ENCODE measurements at places on chromosomes 3 and 15. TPM values are rescaled to one million over a fixed set of nuclear protein-coding genes. Genes with fewer than 3 reads are reported as not detected.

DNA sequence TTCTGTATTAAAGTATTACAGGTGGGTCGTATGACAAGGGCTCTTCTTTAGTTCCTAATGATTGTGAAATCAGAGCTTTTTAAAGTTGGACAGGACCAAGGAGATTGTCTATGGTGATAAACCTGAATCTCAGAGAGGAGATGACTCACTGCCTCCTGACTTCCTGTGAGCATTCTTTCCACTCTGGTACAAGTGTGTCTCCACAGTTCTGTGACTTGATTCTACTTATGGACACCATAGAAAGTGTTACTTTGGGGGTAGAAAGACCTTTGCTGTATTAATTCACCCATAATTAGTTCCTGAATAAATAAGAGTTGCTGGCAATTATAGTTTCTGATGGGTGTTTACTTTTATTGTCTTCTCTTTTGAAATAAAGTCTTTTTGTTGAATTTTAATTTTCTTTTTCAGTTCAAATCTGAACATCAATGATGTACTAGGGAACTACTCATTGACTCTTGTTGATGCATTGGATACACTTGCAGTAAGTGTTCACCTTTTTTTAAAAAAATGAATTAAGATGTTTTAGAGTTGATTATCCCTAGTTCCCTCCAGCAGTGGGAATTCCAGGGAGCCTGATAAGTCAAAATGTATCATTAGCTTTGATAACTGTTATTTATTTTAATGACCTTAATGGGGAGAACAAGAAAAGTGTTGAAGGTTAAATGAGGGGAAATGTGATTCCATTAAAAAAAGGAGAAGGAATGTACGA is 7.4 kb downstream of the EDEM1 start:
- DNase-seq, result peak; percentile 61

DNA sequence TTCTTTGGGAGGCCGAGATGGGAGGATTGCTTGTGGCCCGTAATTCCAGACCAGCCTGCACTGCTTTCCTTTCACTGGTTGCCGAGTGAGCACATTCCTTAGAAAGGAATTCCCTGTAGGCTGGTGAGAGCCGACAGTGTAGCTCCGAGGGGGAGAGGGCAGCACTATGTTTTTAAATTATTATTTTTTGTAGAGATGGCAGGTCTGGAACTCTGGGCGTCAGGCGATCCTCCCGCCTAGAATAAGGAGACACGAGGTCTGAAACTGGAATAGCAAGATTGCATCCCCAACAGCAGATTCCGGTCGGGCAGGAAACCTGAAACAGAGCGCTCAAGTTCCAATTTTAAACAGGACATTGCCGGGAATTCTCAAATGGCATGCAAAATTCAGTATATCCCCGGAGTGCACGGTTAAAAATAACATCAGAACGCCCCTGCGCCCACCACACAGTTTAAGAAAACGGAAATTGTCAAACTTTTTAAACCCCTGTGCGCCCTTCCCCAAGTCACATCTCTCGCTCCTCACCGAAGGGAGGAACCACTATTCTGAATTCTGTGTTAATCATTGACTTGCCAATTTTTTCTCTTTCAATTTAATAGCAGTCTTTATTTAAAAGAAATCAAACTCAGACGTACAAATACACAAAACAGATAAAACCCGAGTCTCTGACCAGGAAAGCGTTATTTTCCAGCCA is 643 bp upstream of the RNU5B-1 start:
- DNase-seq, result peak; percentile 33

GRCh38 chr15:91801836-91802534 is 51.5 kb upstream of the SLCO3A1 start:
- no peak for DNase-seq

DNA sequence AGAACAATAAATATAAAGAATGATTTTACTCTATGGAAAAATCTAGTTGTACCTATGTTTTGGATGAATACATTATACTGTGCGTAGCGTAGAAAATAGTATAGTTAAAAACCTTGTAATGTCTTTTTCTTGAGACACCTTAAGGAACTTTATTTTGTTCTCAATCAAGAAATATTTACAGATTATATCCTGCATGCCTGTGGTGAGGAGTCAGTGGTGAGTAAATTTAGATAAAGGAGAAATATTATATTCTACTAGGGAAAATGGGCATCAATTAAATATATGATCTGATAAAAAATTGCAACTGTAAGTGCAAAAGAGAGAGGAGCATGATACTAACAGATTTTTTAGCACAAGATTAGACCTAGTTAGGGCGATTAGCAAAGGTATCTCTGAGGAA is 157.7 kb downstream of the RBMS3 start:
- no peak for DNase-seq

- no peak for DNase-seq
Measured at GRCh38 chr3:100563228-100563627, 46.2 kb upstream of the ADGRG7 start.

GRCh38 chr15:84611631-84612030 is 10.8 kb downstream of the ZSCAN2 start:
- no peak for DNase-seq

DNA sequence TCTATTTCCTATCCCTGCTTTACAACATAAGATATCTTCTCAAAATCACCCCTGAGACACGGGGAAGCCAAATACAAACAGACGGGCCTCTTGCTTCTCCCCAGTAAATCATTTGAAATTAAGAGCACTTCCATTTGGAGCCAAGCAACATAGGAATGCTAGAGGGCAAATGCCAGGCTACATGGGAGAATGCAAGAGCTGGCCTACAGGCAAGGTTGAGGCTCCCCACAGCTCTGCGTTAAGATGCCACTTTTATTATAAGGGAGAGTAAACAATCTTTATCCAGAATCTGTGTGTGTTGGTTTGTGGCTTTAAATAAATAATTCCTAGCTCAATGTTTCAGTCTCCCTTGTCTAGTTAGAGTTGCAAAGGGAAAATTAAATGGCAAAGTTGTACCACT is 305.1 kb upstream of the KCNH8 start:
- no peak for DNase-seq

- DNase-seq, result peak; percentile 70
Measured at GRCh38 chr15:76147906-76148570, 88.3 kb downstream of the TMEM266 start.

- DNase-seq, result no peak
Measured at GRCh38 chr3:21839592-21839991, 88.6 kb upstream of the ZNF385D start.

DNA sequence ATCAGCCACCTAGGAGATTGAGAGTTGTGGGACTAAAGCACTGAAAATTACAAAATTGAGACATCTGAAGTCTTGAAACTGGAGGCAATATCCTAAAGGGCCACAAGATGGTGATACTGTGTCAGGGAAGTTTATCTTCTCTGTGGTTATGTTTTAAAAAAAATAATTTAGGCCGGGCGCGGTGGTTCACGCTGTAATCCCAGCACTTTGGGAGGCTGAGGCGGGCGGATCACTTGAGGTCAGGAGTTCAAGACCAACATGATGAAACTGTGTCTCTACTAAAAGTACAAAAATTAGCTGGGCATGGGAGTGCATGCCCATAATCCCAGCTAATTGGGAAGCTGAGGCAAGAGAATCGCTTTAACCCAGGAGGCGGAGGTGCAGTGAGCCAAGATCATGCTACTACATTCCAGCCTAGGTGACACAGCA is 17.9 kb upstream of the NIT2 start:
- peak; percentile 43 for DNase-seq

GRCh38 chr15:71248386-71248785 is 133.1 kb downstream of the THSD4 start:
- no peak for DNase-seq

DNA sequence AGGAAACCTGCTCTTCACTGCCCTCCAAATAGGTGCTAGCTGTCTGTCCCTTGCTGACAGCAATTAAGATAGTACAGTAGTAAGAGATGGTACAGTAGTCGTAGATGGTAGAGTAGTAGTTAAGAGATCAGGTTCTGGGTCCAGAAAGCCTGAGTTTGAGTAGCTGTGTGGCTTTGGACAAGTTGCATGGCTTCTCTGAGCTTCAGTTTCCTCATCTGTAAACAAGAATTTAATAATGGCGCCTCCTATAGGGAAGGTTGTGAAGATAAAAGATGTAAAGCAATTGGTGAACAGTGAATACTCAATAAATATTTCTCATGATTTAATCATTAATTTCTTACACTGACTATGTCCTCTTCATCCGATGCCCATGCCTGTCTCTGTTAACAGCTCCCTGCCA is 86.9 kb upstream of the BCL6 start:
- DNase-seq, result no peak

DNA sequence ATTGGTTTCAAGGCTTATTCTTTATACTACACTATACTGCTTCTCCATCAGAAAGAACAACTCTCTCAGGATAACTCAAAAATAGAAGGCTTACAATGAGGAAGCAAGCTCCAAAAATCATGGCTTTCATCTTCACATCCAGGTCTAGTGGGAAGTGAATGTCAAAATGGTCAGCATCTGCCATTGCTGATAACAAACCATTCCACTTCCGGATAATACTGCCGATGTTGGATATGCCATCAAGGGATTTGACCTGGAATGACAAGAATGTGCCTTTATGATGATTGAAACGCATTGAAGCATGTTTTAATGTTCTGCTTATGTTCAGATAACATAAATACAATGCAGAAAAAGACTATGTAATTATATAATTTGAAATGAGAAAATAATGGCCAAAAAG is 34.0 kb upstream of the PLOD2 start:
- DNase-seq, result no peak

DNA sequence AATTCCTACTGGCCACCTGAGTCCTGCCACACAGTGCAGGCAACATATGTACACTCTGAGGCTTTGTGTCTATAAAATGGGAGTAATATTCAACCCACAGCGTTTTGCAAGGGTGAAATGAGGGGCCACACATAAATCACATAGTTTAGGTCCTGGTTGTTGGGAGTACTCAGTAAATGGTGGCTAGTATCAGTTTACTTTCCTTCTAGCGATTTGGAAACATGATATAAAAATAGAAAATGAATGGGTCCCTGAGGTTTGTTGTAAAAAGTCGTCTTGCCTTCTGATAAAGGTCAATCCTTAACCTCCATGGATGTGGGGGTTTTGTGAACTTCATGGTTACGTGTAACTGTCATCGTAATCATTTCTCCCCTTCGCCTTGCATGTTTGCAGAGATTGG is 472.4 kb downstream of the EPHB1 start:
- no peak for DNase-seq

- DNase-seq, result no peak
Measured at GRCh38 chr15:54579855-54580254, 601.6 kb downstream of the UNC13C start.

- DNase-seq, result no peak
Measured at GRCh38 chr3:33980252-33980651, 181.8 kb downstream of the PDCD6IP start.

- no peak for DNase-seq
Measured at GRCh38 chr3:12629560-12629959, 34.4 kb downstream of the RAF1 start.

DNA sequence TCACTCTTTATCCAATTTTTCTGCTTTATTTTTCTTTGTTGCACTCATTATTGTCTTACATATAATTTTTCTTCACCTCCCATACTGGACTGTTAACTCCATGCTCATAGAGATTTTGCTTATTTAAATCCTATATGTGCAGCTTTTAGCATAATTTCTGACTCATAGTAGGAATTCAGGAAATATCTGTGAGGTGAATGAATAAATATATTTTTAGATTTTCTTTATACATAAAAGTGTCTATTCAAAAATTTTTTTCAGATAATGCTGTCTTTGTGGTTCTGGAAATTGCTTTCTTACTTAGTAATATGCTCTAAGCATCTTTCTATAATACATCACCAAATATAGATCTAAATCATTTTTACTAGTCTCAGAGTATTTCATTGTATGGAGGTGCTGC is 191.8 kb upstream of the SUCLG2 start:
- DNase-seq, result no peak

DNA sequence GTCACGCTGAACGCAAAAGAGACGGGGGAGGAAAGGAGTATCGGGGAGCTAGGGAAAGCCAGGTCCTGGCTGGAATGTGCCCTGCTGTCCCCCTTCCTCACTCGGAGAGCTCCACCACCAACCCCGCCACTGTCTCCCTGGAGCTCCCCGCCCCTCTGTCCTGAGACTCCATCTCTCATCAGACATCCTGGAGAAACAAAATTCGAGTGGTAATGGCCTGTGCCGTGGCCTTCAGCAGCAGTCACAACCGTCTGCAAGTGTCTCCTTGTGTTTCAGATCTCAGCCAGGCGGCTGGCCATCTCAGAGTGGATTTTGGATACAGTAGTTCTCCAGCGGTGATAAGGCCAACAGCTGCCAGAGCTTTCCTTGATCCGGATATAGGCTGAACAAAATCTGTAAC is 76.9 kb downstream of the OCA2 start:
- no peak for DNase-seq

DNA sequence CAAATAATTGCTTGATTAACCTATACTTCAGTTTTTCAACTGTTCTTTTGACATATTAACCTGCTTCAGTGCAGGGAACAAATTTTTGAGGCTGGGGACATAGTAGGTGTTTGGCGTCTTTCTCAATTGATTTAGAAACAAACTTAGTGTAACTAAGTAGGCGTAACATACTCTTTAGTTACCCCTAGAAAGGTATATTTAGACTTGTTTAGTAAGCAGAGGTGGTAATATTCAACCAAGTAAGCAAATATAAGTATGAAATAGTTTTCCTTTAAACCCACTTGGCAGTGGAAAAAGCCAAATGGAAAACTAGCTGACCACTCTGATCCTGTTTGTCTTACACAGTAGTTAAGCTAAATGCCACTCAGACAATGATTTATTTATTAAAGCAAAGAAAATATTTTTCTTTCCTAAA is 113.2 kb downstream of the MBNL1 start:
- DNase-seq, result no peak

GRCh38 chr3:87088430-87088992 is 97.6 kb upstream of the VGLL3 start:
- DNase-seq, result no peak

Gene GP5
- total RNA-seq, result 1.3 TPM

Gene SERINC4
- total RNA-seq, result 0.18 TPM

Gene RHCG
- not detected for total RNA-seq

Gene SPTSSB
- not detected for total RNA-seq

Gene UBA7
- total RNA-seq, result 182 TPM

Gene TRAT1
- total RNA-seq, result 165 TPM

Gene DNAH12
- 0.03 TPM for total RNA-seq

Gene GASK1A
- total RNA-seq, result not detected

Gene LRTM1
- not detected for total RNA-seq

Gene TPRG1
- total RNA-seq, result 9.7 TPM

Gene TMEM207
- not detected for total RNA-seq

Gene ATXN7
- 61.2 TPM for total RNA-seq

Gene OXTR
- 0.35 TPM for total RNA-seq

Gene MRPS11
- total RNA-seq, result 48.5 TPM

Gene TMF1
- total RNA-seq, result 57.4 TPM

Data from activated CD4-positive, alpha-beta memory T cell treated with anti-CD3 and anti-CD28 coated beads, Interleukin-2, amount 10 ng/mL, durations not matched to agents 7 days and 5 days (primary cell).